Stimulated activated naive CD8-positive, alpha-beta T cell treated with anti-CD3 and anti-CD28 coated beads, Interleukin-15, amount 100 ng/mL, for 72 hours (primary cell): ENCODE measurements at places on chromosomes 1 and 21.

- DNase-seq, result peak; percentile 44
Measured at GRCh38 chr1:32892368-32893197, 6.3 kb downstream of the HPCA start.

DNA sequence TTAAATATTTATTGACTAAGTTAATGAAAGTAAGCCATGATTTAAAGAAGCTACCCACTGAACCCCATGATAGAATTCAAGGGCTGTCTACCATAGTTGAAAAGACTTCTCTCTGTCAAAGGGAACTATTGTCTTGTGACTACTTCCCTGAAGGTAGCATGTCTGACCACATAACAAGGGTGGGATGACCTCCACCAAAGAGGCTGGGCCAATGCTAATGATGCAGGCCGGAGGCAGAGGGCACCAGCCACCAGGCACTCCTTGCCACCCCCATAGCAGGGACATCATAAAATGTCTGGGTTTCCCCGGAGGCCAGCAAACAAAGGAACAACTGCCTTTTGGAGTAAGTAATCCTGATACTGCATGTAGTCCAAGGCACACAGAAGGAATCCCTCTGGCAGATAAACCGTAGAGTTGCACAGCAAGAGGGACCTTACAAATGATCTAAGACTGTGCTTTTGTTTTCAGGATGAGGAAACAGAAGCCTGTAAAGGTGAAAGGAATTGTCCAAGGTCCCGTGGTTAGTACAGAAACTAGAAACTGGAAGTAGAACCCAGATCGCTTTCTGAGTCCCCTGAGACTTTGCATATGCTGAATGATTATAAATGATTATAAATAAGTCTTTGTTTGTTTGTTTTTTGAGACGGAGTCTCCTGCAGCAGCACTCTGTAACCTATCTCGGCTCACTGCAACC lies 33.5 kb upstream of the ITPKB start:
- no peak for DNase-seq

DNA sequence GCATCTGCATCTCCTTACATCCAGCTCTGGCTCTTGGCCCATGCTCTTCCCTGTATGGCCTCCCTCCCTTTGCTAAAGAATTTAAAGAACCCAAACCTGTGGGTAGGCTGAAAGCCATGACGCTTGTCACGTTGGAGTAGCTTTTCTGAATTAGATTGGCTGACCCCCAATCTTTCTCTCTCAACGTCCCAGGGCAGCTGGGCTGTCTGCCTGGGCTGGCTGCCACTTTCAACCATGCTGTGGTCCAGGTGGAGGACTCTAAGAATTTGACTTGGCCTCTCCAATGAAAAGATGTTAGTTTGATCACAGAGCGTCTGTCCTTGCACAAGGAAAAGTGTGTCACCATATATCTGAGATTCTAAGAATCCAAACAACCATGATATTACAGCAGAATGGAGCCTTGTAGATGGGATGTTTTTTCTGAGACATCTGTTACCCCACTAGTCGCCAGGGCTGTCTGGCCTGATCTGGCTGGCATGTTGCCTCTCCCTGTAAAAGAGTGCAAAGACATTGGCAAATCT lies 6.5 kb upstream of the IGSF3 start:
- DNase-seq, result no peak

- DNase-seq, result no peak
Measured at GRCh38 chr1:207058878-207059867, 6.1 kb downstream of the PFKFB2 start.

GRCh38 chr21:35606146-35606545 lies 454.2 kb downstream of the SETD4 start:
- DNase-seq, result no peak

- DNase-seq, result no peak
Measured at GRCh38 chr1:110570901-110571300, 35.3 kb downstream of the KCNA2 start.

GRCh38 chr1:165875171-165875570 lies 47.8 kb downstream of the UCK2 start:
- DNase-seq, result peak; percentile 29

DNA sequence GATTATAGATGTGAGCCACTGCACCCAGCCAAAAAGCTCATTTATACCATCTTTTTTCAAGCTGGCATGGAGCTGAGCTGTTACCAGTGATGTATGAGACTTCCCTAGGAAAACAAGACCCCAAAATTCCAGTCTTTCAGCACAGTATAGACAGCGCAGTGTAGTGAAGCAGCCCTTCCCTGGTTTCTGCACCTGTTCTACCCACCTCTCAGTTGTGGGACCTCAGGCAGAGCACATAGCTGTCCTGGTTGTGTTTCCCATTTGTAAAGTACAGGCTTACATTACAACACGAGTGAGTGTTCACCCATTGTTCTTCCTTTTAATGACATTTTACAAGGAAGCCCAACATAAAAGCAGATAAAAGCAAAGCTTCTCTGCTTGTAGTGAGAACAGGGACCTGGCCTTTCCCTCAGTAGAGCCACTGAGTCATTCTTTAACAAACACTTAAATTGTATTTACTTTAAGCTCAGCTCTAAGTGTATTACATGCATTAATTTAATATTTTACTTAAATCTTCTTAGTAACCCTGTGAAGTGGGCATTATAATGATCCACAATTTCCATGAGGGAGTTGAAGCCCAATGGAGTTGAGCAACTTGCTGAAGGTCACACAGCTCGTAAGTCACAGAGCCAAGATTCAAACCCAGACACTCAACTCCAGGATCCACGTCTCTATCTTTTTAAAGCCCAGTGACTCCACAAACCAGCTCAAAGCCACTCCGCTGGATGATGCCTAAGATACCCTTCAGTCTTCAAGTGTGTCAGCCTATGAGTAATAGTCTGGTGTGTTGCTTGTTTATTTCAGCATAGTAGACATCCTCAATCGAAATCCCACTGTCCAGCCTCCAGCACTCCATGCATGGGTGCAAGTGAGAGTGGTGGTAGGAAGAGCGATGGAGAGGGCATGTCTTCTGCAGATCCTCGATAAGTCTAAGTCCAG lies 40.5 kb upstream of the CAPZB start:
- no peak for DNase-seq

DNA sequence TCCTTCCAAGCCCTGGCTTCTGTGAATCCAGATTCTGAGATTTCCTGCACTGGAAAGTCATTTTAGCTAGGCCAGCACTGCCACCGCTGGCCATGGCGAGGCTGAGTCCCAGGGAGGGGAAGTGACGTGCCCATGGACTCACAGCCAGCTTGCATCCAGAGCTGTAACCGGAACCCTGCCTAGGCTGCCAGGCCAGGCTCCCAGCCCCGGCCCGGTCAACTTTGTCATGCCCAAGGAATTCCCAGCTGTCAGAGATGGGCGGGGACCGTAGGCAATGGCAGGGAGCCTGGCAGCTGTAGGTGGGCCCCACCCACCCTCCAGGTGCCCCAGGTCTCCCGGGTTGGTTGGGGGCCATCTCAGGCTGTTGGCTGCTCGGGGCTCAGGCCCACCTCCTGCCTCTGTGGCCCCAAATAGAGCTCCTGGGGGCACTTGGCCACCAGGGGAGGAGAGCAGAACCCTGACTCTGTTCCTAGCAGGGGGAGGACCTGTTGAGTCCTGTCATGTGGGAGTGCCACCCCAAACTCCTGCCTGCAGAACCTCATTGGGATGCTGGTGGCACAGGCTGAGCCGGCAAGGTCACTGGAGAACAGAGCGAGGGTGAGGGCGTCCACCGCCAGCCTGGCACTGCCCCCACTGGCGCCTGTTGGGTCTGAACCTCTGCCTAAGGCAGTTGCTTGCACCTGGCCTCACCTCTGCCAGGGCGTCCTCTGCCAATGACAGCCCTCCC lies 57.8 kb downstream of the FOXO6 start:
- no peak for DNase-seq

- no peak for DNase-seq
Measured at GRCh38 chr1:97334454-97334853, 586.4 kb downstream of the DPYD start.

GRCh38 chr1:35565742-35566133 lies 7.4 kb upstream of the TFAP2E start:
- no peak for DNase-seq

- DNase-seq, result no peak
Measured at GRCh38 chr1:64363616-64364015, 106.3 kb upstream of the CACHD1 start.

GRCh38 chr1:53431805-53432565 lies 27.2 kb upstream of the DMRTB1 start:
- no peak for DNase-seq

DNA sequence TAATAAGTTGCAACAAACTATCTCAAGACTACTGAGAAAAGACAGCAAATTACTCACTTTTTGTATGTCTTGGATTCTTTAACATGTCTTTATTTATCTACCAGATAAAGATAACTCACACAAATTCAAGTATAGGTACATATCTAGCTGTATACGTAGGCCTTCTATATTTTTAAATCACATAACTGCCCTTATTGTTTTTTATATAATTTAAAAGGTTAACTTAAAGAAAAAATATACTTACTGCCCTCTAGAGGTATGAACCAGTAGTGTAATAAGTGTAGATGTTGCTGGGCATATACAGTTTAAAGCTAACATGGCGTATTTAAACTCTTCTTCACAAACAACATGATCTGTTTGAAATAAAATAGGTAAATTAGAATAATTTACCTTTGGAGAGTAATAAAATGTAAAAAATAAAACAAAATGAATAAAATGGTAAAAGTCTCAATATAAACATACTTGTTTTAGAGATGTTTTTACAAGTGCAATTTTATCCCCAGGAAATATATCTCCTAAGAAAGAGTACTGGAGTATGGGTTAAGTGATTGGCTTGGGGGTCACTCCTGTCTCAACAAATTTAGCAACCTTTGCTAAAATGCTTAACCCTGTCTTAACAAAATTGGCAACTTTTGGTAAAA lies 235.2 kb downstream of the KCNT2 start:
- no peak for DNase-seq

DNA sequence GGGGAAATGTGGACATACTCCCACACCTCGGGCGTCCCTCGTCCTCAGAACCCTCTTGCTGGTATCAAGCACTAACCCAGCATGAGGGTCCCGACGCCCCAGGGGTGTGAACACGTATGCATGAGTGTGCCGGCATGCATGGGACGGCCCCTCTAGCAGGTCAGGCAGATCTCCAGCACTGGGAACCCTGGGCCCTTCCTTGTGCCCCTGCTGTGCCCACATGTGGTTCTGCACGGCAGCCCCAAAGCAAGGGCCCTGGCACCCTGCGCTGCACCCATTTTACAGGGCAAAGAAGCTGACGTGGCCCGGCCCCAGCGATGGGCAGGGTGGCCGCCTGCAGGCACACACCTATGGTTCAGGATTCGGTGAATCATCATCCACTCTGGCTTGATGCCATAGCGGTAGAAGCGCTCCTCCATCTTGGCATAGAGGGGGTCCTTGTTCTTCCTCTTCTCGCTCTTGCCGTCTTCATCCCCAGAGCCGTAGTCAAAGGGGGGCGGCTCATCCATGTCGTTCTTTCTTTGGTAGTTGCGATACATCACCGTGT lies 34.2 kb downstream of the CHD5 start:
- DNase-seq, result no peak

- DNase-seq, result no peak
Measured at GRCh38 chr1:234735916-234736315, 125.9 kb upstream of the IRF2BP2 start.

DNA sequence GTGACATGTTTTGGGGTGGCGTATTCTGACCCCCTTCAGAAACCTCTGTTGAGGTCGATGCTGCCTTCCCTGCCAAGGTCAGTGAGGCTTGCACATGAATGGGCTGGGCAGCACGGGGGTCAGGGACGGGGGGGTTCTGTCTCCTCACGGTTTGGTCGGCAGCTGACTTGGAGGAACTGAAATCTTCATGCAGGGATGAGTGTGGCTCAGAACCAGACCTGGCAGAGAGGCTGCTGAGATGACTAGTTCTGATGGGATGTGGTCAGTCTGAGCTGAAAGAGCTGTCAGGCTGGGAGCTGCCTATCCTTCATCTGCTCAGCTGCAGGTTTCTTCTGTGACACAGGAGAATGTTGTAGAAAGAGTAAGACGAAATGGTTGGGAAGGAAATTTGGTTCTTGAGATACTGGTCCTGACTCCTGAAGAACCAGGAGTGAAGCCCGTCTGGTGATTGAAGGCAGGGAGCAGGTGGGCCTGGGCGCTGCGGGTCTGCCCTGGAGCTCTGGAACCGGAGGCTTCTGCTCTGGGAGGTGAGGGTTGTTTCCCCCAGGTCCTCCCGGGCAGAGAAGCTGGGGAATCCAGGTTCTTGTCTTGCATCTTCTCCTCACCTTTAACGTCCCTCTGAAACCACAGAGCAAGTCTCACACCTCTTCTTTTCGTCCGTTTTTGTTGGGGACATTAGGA lies 3.3 kb downstream of the SLX9 start:
- no peak for DNase-seq

DNA sequence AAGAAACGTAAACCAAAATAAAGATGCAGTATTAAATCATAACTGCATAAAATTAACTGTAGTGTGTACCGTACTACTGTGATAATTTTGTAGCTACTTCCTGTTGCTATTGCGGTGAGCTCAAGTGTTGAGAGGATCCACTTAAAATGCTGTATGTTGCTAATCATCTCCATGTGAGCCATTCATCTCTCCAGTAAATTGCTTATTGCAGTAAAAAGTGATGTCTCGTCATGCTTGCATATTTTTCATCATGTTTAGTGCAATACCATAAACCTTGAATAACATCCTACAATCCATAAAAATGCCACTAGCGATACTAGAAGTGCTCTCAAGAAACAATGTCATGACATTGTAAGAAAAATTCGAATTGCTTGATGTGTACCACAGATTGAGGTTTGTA lies 66.3 kb downstream of the RAVER2 start:
- no peak for DNase-seq

DNA sequence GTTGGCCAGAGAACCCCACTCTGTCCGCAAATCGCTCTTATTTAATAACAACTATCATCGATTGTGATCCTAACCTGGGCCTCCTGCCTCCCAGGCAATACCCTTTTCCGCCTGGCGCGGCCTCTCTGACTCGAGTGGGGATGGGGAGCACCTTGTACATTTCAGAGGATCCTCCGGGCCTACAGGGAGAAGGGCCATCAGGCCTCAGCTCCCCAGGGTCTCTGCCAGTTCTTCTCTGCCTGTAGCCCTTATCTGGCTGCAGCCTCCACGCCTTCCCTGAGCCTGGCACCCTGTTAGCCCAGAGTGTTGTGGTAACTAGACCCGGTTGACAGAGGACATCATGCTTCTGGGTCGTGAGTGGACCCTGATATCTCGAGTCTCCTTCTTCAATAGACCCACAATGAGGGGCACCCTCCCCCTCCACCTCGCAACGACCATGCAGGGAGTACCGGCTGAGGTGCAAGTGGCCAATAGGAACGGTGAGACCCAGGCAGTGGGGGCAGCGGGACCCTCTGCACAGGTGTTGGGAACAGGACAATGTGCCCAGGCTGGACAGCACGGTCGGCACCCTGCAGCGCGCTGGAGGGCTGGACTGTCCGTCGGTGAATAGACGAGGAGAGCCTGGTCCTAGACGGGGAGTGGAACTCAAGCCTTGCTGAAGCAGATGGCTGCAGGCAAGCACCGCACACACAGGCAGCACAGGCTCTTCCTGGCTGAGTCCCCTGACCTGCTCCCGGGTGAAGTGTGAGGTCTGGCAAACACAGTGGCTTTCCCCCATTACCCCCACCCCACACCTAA lies 7.1 kb upstream of the CRYBG2 start:
- no peak for DNase-seq

GRCh38 chr1:155052439-155053395 lies 1.6 kb downstream of the ADAM15 start:
- DNase-seq, result no peak
